ENCODE measurements at places on chromosomes 7 and 10. TPM values are rescaled to one million over a fixed set of nuclear protein-coding genes. Genes with fewer than 3 reads are reported as not detected.

Gene PON1
- 1.2 TPM for total RNA-seq

Gene WNT8B
- 0.69 TPM for total RNA-seq

Gene FOXP2
- 94.6 TPM for total RNA-seq

Gene ALOX5
- 3.2 TPM for total RNA-seq

Gene PKD2L1
- 0.46 TPM for total RNA-seq

Gene CYP3A4
- total RNA-seq = not detected

Gene LRRTM3
- total RNA-seq = 35.5 TPM

Gene ZKSCAN5
- total RNA-seq = 16.8 TPM

Gene DNAJC12
- 25.6 TPM for total RNA-seq

Gene UNCX
- total RNA-seq = 2.3 TPM

Gene ACTR1A
- 183 TPM for total RNA-seq

Gene CYP3A5
- not detected for total RNA-seq

Gene NPSR1
- total RNA-seq = 1.8 TPM

Gene GPR85
- 106 TPM for total RNA-seq

Gene VIPR2
- 2.8 TPM for total RNA-seq

Gene FEZF1
- 12.2 TPM for total RNA-seq

Gene PRPS1L1
- not detected for total RNA-seq

Gene ADAM12
- 8.8 TPM for total RNA-seq

Gene INMT
- total RNA-seq = 0.23 TPM

Gene GAD2
- 40.1 TPM for total RNA-seq

Gene PDZD7
- 7.2 TPM for total RNA-seq

Gene OGDHL
- 23.1 TPM for total RNA-seq

Gene CADPS2
- total RNA-seq = 36.2 TPM

Gene AKR1C8
- not detected for total RNA-seq

Gene NPC1L1
- not detected for total RNA-seq

Gene ARF5
- 110 TPM for total RNA-seq

Gene MYOZ1
- total RNA-seq = 0.46 TPM

Gene UPK3B
- total RNA-seq = 0.23 TPM

Gene ABCC2
- total RNA-seq = 1.6 TPM

Gene FOXI2
- total RNA-seq = not detected

Gene CALY
- total RNA-seq = 36.4 TPM

Gene EEPD1
- 33.7 TPM for total RNA-seq

Gene LIPM
- not detected for total RNA-seq

Gene IL15RA
- total RNA-seq = not detected

Gene KCNH2
- total RNA-seq = 17.8 TPM

Gene KIN
- total RNA-seq = 11.1 TPM

Gene FZD8
- 12.2 TPM for total RNA-seq

Gene NUDCD3
- total RNA-seq = 97.8 TPM

Gene DOCK4
- 82.6 TPM for total RNA-seq

Gene ZNF736
- 50.7 TPM for total RNA-seq

Gene MLXIPL
- 0.69 TPM for total RNA-seq

Gene ADAP1
- 50.3 TPM for total RNA-seq

Gene PCLO
- 77.5 TPM for total RNA-seq

Gene WIPF3
- total RNA-seq = 6.9 TPM

Gene EPHA1
- 7.8 TPM for total RNA-seq

Gene KLF14
- 0.23 TPM for total RNA-seq

Gene IMMP2L
- 13.8 TPM for total RNA-seq

Gene RINT1
- 20.5 TPM for total RNA-seq

Gene LYZL2
- total RNA-seq = not detected

Gene MSMB
- not detected for total RNA-seq

Gene ACTL6B
- 90.4 TPM for total RNA-seq

All from diencephalon (tissue), 1 donor.